ENCODE measurements at places on chromosomes 1 and 21.

DNA sequence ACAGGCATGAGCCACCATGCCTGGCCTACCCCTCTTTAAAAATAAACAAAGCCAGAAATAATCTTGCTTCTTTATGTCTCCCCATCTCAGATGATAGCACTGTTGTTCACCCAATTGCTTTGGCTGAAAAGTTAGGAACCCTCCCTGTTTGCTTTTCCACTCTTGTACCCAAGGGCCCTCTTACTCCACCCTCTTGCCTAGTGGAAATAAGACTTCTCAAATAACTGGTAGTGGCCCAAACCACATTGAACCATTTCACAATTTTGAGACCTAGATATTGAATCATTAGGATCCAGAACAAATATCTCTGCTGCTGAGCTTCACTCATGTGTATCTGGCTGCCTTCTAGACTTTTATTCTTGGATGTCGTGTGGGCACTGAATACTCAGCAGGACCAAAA, 37.7 kb downstream of the RNF220 start:
- no peak for DNase-seq

GRCh38 chr1:35278886-35279554, 10.5 kb downstream of the ZMYM4 start:
- no peak for DNase-seq

DNA sequence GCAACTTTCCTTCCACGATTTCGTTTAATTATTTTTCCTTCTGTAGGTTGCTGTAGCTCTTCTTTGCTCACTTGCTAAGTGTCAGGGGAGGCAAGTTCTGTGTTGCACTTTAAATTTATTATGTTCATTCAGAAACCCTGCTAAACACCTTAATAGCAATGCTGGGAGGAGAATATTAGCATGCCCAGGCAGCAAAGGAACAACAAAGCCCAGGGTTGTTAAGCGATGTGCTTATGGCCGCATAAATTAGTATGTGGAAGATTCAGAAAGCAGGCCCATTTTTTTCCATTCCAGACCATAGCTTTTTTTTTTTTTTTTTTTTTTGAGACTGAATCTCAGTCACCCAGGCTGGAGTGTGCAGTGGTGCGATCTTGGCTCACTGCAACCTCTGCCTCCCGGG, 151.3 kb downstream of the BACH1 start:
- no peak for DNase-seq

DNA sequence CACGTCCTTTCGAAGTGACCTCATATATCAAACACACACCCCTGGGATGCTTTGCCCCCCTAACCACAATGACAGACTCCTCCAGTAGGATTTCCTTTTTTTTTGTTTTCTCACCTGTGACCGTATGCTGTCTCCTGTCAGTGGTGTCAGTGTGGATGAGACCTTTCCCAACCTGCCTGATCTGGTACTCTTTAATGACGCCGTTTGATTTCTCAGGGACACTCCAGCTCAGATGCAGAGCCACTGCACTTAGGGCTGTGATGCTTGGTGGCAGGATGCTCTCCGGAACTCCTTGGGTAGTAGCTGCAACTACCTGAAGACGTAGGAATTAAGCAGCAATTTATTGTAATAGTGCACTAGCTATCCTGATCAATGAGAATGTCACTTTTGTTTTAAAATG, 212.6 kb downstream of the KCTD3 start:
- DNase-seq = no peak

- DNase-seq = no peak
Measured at GRCh38 chr21:26844258-26845065, 747 bp downstream of the ADAMTS1 start.

GRCh38 chr1:161260376-161261260, 2.1 kb downstream of the PCP4L1 start:
- DNase-seq = no peak

- DNase-seq = no peak
Measured at GRCh38 chr1:8023995-8024313, 2.2 kb downstream of the ERRFI1 start.

DNA sequence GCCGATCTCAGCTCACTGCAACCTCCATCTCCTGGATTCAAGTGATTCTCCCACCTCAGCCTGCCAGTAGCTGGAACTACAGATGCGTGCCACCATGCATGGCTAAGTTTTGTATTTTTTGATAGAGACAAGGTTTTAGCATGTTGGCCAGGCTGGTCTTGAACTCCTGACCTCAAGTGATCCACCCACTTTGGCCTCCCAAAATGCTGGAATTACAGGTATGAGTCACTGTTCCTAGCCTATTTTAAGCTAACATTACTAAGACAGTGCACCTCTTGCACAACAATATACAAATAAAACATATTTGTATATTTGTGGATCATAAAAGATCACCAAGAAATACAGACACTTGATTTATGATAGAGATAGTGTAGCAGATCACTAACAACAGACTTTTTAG, 139.1 kb downstream of the DUSP10 start:
- DNase-seq = no peak

DNA sequence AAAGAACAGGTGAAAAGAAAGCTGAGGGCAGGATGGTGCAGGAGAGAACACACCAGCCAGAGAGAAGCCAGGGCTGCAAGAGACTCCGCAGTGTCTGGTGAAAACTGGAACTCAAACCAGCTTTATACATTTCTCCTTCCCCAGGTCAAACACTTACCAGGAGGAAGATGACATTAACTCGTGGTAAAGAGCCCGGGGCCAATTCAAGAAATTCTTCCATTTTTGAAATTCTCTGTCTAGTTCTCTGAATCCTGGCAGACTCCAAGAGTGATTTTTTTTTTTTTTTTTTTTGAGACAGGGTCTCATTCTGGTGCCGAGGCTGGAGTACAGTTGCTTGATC, 25.8 kb upstream of the SIPA1L2 start:
- no peak for DNase-seq

GRCh38 chr21:33968080-33968994, 52.7 kb upstream of the ATP5PO start:
- DNase-seq = no peak

DNA sequence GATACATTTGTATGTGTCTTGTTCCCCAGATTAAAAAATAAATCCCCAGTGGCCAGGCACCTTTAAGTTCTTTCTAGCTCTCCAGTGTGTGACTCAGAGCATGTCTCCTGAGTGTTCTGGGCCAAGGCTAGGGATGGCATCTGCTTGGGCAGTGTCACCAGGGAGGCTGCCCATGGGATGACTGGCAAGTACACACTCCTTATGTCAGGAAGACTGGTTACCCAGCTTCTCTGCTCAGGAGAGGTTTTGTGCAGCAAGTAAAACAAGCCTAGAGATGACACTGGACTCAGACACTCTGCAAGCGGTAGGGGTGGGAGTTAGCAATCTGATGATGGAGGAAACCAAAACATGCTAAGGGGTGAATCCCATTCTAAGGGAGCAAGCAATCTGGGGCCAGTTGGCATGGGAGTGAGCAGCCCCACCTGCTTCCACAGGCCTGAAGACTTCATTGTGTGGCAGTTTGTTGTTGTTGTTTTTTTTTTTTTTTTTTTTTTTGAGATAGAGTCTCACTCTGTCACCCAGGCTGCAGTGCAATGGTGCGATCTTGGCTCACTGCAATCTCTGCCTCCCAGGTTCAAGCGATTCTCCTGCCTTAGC, 137.1 kb downstream of the EDEM3 start:
- DNase-seq = no peak

DNA sequence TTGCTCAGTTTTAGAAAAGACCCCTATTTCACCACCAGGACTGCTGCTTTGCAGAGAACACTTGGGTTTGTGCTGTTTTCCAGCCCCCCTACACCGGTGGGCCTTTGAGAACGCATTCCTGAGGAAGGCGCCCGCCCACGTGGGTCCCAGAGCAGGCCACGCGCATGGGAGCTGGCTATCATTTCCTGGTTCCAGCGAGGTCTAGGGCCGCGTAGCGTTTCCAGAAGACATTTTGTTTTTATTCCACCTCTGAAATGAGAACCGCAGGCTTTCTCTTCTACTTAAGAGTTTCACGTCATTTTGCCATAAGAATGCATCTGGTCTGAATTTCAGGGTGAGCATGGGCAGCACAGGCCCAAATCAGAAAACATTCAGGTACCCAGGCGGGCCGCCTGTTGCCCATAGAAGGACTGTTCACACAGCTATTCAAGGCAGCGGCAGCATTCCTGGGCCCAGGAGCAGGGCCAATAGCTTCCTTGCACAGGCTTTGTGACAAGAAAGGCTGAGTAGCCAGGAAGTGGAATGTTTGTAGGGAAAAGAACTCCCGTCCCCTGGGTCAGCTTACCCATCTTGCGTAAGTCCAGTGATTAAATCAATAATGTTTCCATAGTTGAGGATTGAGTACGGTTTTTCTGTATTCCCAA, 1.4 kb upstream of the KLHL21 start:
- DNase-seq = no peak

- DNase-seq = no peak
Measured at GRCh38 chr1:218980881-218981280, 192.8 kb upstream of the LYPLAL1 start.

DNA sequence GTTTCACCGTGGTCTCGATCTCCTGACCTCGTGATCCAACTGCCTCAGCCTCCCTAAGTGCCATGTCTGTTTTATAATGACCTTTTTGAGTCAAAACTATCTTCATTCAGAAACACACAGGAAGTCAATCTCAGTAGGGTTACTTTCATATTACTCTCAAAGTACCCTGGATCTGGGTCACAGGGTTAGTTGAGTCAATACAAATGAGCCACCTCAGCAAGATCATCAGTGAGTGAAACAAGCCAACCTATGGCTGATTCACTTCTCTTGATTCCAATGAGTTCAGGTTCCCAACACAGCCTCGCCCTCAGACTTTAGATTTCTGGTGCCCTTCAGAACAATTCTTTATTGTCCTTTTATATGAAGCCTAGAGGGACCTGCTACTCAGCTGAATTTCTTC, 76.9 kb downstream of the ZC3H11B start:
- DNase-seq = no peak

GRCh38 chr21:41648591-41649031, 118.2 kb downstream of the RIPK4 start:
- no peak for DNase-seq

DNA sequence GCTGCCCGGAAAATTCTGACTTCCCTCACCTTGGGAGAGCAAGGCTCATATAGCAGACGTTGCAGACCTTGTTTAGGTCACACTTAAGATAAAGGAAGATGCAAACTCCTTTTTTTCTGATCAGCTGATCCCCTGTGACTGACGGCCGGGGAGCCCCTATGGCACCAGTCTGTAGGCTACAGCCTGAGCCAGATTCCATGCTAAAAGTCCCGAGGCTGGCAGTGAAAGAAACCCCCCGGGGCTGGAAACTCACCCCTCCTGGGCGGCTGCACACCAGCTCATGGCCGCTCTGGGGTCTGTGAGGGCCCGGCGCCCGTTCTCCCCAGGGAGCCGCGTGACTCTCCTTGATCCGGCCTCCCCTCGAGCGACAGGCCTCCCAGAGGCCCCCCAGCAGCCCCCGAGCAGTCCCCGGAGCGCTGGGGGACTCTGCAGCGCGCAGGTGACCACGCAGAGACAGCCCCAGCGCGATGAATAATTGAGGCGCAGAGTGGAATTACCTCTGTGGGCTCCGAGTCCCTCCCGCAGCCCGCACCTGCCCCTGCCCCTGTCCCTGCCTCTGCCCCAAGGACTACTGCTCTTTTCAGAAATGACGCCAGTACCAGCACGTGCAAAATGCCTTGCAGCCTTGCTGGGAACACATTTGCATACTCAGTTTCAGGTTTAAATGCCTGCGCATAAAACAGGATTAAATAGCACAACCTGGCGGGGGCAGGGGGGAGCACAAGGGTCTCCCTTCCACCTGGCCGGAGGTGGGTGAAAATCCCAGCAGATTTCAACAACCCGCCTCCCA, 62.6 kb upstream of the CLDN14 start:
- no peak for DNase-seq

DNA sequence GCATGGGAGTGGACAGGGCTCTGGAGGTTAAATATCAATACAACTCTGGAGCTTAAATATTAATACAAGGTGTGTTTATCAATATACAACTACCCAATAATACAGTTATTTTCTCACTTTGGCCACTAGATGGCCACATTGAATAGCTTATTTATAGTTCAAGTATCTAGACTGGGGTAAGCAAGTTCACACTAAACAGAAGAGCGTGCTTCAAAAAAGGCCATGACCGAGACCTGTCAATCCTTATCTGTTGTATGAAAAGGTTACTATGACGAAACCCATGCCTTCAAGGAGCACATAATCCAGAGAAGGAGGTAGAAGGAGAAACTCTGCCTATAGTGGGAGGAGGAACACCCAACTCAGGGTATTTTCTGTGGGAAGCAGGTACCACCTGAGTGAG, 29.1 kb downstream of the CHML start:
- DNase-seq = no peak

- no peak for DNase-seq
Measured at GRCh38 chr1:2914702-2915101, 106.6 kb upstream of the ACTRT2 start.

GRCh38 chr1:211327346-211327921, 801 bp downstream of the TRAF5 start:
- no peak for DNase-seq

GRCh38 chr1:179742717-179743678, at the start of gene FAM163A:
Gene FAM163A (plus strand): TSS chr1:179743291. CDS start chr1:179813098, 69,807 bp downstream.
- no peak for DNase-seq

DNA sequence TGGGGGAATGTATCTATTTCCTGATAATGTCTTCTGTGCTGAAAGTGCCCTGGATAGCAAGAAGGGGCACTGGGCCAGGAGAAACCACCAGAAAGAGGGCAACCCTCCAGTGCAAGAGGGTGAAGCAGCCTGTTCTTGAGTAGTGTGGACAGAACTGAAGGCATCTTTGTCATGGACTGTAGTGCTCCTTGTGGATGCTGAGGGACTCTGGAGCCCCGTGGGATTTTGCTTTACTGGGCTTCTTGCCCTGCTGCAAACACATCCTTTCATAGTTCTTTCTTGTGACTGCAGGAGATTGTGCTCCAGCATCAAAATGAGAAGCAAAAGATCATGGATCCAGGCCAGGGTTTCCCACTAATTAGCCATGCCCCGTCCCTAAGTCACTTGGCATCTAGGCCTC, 300.6 kb downstream of the ZNF326 start:
- no peak for DNase-seq

GRCh38 chr21:32022146-32022545, 149.3 kb downstream of the HUNK start:
- no peak for DNase-seq

DNA sequence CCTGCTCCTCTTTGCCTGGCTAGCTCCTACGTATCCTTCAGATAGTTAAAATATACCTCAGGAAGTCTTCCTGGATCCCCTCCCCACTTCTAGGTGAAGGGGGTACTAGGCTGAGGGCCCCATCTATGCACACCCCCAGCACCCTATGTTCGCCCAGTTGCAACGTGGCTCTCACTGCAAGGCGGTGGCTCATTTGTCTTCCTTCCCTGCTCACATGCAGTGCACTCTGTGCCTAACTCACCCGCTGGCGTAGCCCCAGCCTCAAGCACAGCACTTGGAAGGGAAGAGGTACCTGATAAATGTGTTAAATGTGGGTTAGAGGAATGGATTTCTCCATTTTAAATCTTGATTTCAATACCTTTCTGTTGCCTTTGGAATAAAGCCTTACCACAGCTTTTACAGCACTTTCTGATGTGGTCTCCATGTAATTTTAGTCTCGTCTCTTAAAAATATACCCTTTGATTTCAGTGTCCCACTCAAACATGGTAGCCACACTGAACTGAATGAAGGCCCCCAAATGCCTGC, 39.3 kb downstream of the L1TD1 start:
- DNase-seq = no peak
